ENCODE measurements at places on chromosomes 5 and 9.
A peak's percentile ranks its signal among the peaks of the same experiment; 100 is the strongest.

- DNase-seq, result no peak
These were observed 60.8 kb downstream of the MARCHF3 start for GRCh38 chr5:126969548-126969947.

DNA sequence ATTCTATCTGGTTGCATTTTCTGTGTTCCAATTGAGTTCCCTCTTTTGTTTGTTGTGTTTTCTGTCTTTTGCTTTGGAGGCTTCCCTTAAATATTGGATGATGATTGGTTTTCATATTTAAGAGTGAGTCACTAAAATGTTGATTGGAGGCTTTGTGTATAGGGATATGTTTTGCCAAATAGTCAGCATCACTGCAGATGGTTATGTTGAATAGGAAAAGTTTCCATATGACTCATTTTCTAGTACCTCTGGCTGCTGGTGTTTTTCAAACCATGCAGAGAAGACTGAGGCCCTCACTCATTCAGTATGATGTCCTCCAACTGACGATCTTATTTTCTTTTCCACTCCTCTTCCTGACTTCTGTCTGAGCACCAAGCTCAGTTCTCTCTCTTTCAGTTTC lies 1290.0 kb downstream of the EFNA5 start:
- peak; percentile 74 for DNase-seq

DNA sequence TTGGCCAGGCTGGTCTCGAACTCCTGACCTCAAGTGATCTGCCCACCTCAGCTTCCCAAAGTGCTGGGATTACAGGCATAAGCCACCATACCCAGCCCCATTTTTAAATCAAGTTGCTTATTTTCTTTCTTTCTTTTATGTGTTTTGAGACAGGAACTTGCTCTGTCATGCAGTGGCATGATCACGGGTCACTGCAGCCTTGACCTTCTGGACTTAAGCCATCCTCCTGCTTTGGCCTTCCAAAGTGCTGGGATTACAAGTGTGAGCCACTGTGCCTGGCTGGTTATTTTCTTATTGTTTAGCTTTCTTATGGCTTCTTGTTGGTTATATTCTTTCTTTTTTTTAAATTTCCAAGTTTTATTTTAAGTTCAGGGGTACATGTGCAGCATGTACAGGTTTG lies 79.7 kb upstream of the C5orf63 start:
- DNase-seq, result no peak

DNA sequence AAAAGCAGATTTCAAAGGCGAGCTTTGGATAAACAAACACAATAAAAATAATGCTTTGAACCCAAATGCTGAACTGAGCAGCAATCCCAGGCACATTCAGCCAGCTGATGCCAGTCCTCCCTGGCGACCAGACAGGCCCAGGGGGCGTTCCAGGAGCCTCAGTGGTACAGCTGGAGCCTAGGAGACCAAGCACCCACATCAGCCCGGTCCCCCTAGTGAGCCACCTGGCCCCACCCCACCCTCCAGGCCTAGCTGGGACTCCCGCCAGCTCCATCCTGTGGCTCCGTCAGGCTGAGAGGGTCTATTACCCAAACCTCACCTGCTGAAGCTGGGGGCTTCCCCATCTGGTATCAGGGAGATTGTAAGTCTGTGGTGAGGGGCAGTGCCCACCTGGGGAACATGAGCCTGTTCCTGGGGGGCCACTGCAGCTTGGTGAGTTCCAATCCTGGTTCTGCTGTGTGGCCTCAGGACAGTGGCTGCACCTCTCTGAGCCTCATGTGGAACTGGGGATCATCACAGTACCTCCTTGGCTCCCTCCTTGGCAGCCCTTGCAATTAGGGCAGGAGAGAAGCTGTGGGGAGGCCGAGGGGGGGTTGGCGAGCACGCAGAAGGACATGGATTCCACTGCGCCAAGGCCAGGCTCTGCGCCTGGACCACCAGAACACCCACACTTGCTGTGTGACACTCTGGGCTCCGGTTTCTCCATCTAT lies 16.7 kb downstream of the C9orf50 start:
- no peak for DNase-seq

DNA sequence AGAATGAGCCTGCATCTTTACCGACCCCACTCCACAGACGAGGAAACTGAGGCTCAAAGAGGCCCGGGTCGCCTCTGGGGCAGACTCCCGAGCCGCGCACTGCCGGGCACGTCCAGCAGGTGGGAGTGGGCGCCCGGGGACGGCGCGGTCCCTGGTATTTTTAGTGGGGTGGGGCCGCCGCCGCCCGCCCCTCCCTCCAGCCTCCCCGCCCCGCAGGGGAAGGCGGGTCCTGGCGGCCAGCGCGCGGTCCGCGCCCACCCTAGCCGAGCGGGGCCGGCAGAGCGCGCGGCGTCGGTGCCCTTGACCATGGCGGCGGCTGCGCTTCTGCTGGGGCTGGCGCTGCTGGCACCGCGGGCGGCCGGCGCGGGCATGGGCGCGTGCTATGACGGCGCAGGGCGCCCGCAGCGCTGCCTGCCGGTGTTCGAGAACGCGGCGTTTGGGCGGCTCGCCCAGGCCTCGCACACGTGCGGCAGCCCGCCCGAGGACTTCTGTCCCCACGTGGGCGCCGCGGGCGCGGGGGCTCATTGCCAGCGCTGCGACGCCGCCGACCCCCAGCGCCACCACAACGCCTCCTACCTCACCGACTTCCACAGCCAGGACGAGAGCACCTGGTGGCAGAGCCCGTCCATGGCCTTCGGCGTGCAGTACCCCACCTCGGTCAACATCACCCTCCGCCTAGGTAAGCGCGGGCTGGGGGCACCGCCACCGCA lies at the start of gene LAMC3:
Gene LAMC3 (plus strand): TSS at position 266 of the 710 bp plus-strand sequence. CDS start 41 bp downstream, at position 307.
- DNase-seq, result no peak

- DNase-seq, result no peak
These were observed 183.9 kb downstream of the SLIT3 start for GRCh38 chr5:169116961-169117461.

DNA sequence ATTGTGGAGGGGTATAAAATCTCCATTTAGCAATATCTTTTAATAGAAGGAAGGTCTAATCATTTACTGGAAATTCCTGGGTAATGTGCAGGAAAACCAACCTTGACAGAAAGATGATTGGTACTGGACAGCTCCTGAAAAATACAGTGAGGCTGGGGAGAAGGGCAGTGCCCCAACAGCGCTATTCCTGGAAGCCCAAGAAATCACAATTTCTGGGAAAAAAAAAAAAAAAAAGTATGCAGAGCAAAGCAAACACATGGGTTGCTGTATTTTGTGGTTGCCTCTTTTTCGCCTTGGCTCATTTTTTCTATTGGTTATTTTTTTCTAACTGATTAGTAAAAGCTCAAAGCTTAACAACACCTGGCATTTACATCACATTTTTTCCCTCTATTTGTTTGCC lies 249.7 kb downstream of the ENC1 start:
- no peak for DNase-seq
